ENCODE measurements at places on chromosomes 3 and 15. TPM values are rescaled to one million over a fixed set of nuclear protein-coding genes. Genes with fewer than 3 reads are reported as not detected.

MOBP gene
- total RNA-seq = 0.39 TPM

DNA sequence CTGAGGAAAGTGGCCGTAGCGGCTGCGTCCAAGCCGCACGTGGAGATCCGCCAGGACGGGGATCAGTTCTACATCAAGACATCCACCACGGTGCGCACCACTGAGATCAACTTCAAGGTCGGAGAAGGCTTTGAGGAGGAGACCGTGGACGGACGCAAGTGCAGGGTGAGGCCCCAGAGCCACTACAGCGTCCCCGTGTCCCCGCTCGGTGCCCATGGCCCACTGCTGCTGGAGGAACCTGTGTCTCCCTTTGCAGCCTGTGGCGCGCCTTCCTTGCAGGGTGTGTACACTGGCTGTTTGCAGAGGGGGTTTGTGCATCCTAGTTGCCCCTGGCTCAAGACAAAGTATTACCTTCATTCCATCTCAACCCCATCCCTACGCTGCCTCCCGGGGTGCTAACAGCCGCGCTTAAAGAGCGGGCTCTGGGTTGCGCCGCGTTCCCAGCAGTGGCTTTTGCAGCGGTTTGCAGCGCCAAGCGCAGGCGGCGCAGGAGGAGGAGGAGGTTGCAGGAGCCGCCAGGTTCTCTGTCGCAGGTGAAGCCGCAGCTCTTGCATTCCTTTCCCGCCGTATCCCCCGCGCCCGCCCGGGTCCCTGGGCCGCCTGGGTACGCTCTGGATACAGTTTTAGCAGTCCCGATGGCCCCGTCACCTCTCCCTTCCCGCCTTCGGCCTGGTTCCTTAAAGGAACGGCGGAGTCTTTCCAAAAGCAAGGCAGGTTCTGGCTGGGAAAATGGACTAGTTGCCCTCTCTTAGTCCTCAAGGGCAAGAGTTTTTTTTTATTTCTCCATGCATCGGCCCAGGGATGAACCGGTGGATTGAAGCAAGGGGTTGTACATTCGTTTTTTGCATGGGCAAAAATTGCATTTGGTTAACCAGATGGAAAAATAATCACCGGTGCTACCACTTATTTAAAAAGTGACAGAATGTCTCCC is 1.2 kb downstream of the CRABP1 start:
- H3K4me1 ChIP-seq = peaks cover 28% of the 10 kb centered on the region
- peaks cover 35% of the 10 kb centered on the region for H3K36me3 ChIP-seq
- H3K4me3 ChIP-seq = peak overlapping the region; percentile 80
- DNase-seq = peak; percentile 78
- H3K27me3 ChIP-seq = peaks cover 32% of the 10 kb centered on the region

PLCD1 gene
- 32.6 TPM for total RNA-seq

DNA sequence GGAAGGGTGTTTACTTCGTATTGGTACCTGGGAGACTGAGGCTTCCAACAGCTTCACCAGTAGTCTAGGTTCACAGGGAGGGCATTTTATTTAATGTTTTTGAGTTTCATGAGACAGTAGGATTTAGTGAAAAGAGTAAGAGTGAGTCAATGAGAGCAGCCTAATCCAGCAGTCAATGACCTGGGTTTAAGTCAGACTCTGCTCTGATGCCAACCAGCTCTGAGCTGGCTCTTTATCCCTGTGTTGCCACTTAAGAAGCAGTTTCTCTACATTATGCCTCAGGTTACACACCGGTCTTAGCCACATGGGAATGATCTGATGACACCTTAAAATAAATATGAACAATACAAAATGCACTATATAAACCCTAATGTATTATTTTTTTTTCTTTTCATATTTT is 59.4 kb upstream of the KCNMB2 start:
- no peak overlapping the region for H3K27ac ChIP-seq
- H3K27me3 ChIP-seq = no peaks in the 10 kb centered on the region
- peaks cover 10% of the 10 kb centered on the region for H3K4me1 ChIP-seq

A4GNT gene
- not detected for total RNA-seq

ALPK3 gene
- total RNA-seq = 23.0 TPM

DNA sequence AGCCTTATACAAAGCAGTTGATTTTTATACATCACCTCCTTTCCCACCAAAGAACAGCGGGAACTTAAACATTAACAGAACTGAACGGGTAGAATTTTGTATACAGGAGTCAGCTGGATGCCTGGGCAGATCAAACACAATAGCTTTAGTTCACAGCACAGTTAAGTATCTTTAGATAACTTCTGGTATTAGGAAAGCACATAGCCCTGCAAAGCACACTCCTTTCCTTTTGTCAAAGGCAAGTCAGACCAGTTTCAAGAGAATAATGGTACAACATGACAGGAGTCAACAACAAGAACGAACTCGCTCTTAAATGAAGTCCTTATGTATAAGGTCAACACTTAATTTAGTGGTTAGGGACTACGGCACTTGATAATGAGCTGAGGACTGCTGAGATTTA is 26.3 kb downstream of the ABCC5 start:
- H3K4me1 ChIP-seq = no peaks in the 10 kb centered on the region
- no peak for DNase-seq
- H3K4me3 ChIP-seq = no peak overlapping the region
- H3K36me3 ChIP-seq = peaks cover 18% of the 10 kb centered on the region

DNA sequence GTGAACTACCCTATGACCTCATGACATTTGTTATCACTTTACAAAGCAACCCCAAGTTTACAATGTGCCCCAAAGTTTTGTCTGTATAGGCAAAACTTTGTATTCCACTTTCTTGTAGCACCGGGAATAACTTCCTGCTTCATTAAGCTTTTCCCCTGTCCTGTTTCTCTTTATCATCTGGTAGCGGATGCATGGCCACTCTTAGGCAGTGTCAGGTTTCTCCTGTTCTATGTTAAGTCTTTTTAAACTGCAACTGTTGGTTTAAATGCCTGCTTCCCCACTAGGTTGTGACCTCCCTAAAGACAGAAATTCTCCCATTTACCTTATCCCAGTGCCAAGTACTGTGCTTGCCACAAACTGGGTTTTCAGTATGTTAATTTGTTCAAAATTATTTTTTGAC is 433.6 kb upstream of the DPH6 start:
- no peaks in the 10 kb centered on the region for H3K27me3 ChIP-seq
- H3K4me3 ChIP-seq = no peak overlapping the region
- H3K4me1 ChIP-seq = peaks cover 17% of the 10 kb centered on the region
- H3K36me3 ChIP-seq = no peaks in the 10 kb centered on the region
- no peak for DNase-seq
- peak overlapping the region; percentile 23 for H3K27ac ChIP-seq

- no peak overlapping the region for H3K4me3 ChIP-seq
- no peaks in the 10 kb centered on the region for H3K36me3 ChIP-seq
- H3K27ac ChIP-seq = no peak overlapping the region
- no peak for DNase-seq
These were observed 59.6 kb downstream of the UBP1 start for GRCh38 chr3:33380653-33381052.

SNX4 gene
- 23.2 TPM for total RNA-seq

GRCh38 chr3:172561897-172562640 is 38.8 kb upstream of the TNFSF10 start:
- H3K27ac ChIP-seq = no peak overlapping the region
- peaks cover 21% of the 10 kb centered on the region for H3K4me1 ChIP-seq
- no peak overlapping the region for H3K4me3 ChIP-seq
- no peak for DNase-seq
- no peaks in the 10 kb centered on the region for H3K27me3 ChIP-seq

DNA sequence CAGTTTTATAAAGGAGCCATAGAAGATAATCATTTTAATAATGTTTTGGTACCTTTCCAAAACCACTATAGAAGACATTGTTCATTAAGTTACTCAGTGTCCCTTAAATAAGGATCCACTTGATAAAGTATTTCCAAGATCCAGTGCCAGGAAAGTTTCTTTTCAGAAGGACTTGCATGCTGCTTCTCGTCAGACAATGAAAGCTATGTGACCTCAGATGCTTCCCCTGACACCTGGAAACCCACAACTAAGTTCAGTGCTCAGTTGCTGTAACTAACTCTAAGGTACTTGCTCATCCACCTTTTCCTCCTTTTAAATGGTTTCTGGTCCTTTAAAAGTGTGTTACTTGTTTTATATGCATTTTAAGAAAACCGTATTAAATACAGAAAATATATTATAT is 7.3 kb downstream of the SSR3 start:
- peaks cover 81% of the 10 kb centered on the region for H3K36me3 ChIP-seq
- no peaks in the 10 kb centered on the region for H3K27me3 ChIP-seq
- no peak overlapping the region for H3K4me3 ChIP-seq
- 0 out of 2 replicates have a peak, but pooled peaks cover 4% of the 10 kb centered on the region for H3K4me1 ChIP-seq
- H3K27ac ChIP-seq = no peak overlapping the region

SIDT1 gene
- total RNA-seq = 0.22 TPM

IL20RB gene
- 2.3 TPM for total RNA-seq

SYNPR gene
- 0.85 TPM for total RNA-seq

- no peak overlapping the region for H3K4me3 ChIP-seq
- H3K27ac ChIP-seq = no peak overlapping the region
- DNase-seq = no peak
- no peaks in the 10 kb centered on the region for H3K36me3 ChIP-seq
These were observed 6.0 kb downstream of the CSPG4 start for GRCh38 chr15:75706682-75706954.

DNA sequence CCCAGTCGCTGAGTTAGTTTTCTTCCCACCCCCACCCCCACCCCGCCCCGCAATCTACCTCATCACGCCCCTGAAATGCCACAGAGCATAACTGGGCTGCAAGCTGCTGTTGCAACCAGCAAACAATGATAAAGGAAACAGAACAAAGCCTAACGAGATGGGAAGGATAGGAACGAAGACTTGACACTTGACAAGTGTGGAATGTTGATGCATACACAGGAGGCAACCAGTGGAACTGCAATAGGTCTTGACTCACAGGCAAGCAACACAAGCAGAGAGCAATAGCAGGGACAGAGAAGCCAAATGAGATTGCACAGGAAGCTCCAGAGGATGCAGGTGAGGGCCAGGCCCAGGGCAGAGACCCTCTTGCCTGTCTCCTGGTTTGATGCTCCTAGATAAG is 225.9 kb downstream of the IGSF11 start:
- DNase-seq = no peak
- H3K27ac ChIP-seq = no peak overlapping the region
- no peaks in the 10 kb centered on the region for H3K36me3 ChIP-seq

GRCh38 chr3:173591401-173591800 is 193.9 kb downstream of the NLGN1 start:
- H3K4me1 ChIP-seq = peaks cover 35% of the 10 kb centered on the region
- H3K27me3 ChIP-seq = no peaks in the 10 kb centered on the region
- H3K36me3 ChIP-seq = peaks cover 16% of the 10 kb centered on the region
- no peak for DNase-seq
- H3K4me3 ChIP-seq = no peak overlapping the region

ENTPD3 gene
- 0.50 TPM for total RNA-seq

GRCh38 chr3:188179006-188179966 is 25.3 kb downstream of the LPP start:
- H3K4me3 ChIP-seq = no peak overlapping the region
- H3K36me3 ChIP-seq = no peaks in the 10 kb centered on the region
- H3K4me1 ChIP-seq = peaks cover 37% of the 10 kb centered on the region
- H3K27ac ChIP-seq = no peak overlapping the region

CCR2 gene
- total RNA-seq = not detected

Measured in WTC11 (cell line).